ENCODE measurements at places on chromosomes 7 and 10.

- DNase-seq: peak; percentile 65
- peaks cover 14% of the 10 kb centered on the region for H3K36me3 ChIP-seq
- no peak overlapping the region for H3K27ac ChIP-seq
- H3K27me3 ChIP-seq: no peaks in the 10 kb centered on the region
- peaks cover 2% of the 10 kb centered on the region for H3K4me1 ChIP-seq
- no peak overlapping the region for H3K4me3 ChIP-seq
Observed at GRCh38 chr10:70433581-70434280, 7.8 kb downstream of the NODAL start.

DNA sequence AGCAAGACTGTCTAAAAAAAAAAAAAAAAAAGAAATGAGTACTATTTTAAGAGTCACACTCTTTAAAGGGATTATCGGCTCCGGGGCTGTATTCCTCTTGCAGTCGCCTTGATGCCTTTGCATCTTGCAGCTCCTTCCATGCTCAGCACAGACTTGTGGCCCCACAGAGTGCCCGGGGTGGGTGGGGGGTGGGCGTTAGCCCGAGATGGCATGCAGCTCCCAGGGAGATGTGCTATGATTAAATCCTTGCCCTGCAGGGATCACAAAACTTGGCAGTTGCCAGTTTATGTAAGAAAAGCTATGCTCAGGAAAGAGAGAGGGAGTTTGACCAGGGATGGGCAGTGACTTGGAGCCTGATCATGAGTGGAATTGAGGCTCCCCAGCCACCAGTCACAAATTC, 81.9 kb downstream of the CCDC3 start:
- no peaks in the 10 kb centered on the region for H3K36me3 ChIP-seq
- no peak for DNase-seq
- no peak overlapping the region for H3K27ac ChIP-seq
- no peaks in the 10 kb centered on the region for H3K27me3 ChIP-seq
- no peak overlapping the region for H3K4me3 ChIP-seq
- H3K4me1 ChIP-seq: no peaks in the 10 kb centered on the region

- no peaks in the 10 kb centered on the region for H3K4me1 ChIP-seq
- H3K4me3 ChIP-seq: no peak overlapping the region
- H3K27me3 ChIP-seq: no peaks in the 10 kb centered on the region
- no peak overlapping the region for H3K27ac ChIP-seq
Observed at GRCh38 chr7:37065779-37066271, 341.5 kb upstream of the AOAH start.

DNA sequence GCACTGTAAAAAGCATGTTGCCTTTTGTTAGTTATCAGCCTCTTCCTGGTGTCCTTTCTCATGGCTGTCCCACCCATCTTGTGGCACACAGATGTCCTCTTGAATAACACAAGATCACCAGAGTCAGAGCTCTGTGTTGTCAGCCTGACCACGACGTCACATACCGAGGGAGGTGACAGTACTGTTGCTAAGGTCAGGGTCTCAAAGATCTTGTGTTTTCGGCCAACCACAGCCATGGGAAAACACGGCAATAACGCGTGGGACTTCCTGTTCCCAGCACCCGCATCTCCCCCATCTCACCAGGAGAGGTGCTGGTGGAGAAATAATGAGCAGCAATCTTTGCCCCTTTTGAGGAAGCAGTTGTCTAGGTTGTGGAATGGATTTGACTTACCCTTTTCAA, 40.4 kb downstream of the NPVF start:
- no peak overlapping the region for H3K27ac ChIP-seq
- DNase-seq: peak; percentile 26
- H3K27me3 ChIP-seq: no peaks in the 10 kb centered on the region
- no peaks in the 10 kb centered on the region for H3K4me1 ChIP-seq
- H3K36me3 ChIP-seq: no peaks in the 10 kb centered on the region

GRCh38 chr7:37037286-37037685, 313.0 kb upstream of the AOAH start:
- H3K27ac ChIP-seq: no peak overlapping the region
- no peaks in the 10 kb centered on the region for H3K27me3 ChIP-seq
- no peak for DNase-seq
- peaks cover 9% of the 10 kb centered on the region for H3K4me1 ChIP-seq
- H3K36me3 ChIP-seq: no peaks in the 10 kb centered on the region

GRCh38 chr10:124603376-124604213, 140.6 kb downstream of the FAM53B start:
- H3K4me1 ChIP-seq: no peaks in the 10 kb centered on the region
- no peak for DNase-seq
- no peak overlapping the region for H3K4me3 ChIP-seq

GRCh38 chr7:143455942-143456341, 12.7 kb downstream of the TAS2R60 start:
- no peak overlapping the region for H3K4me3 ChIP-seq
- no peaks in the 10 kb centered on the region for H3K27me3 ChIP-seq
- no peaks in the 10 kb centered on the region for H3K36me3 ChIP-seq
- H3K27ac ChIP-seq: no peak overlapping the region

GRCh38 chr10:34629084-34629483, 186.0 kb downstream of the PARD3 start:
- no peak for DNase-seq
- H3K4me3 ChIP-seq: no peak overlapping the region
- H3K27ac ChIP-seq: no peak overlapping the region

DNA sequence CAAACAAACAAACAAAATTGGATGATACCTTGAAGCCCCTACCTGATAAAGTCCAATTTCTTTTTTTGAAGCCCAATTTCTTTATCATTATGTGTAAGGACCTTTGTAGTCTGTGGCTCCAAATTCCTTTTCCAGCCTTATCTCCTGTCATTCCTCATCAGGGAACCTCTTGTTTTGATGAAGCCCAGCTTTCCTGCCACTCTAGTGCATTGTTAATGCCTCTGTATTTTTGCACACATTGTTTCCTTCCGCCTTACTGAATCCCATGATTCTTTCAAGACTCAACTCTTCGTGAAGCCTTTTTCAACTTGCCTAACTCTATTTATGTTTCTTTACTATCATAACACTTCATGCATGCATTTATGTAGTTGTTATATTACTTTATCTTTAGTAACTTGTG, 3.3 kb downstream of the FBH1 start:
- H3K4me3 ChIP-seq: no peak overlapping the region
- peaks cover 24% of the 10 kb centered on the region for H3K36me3 ChIP-seq
- no peak overlapping the region for H3K27ac ChIP-seq
- DNase-seq: no peak
- peaks cover 11% of the 10 kb centered on the region for H3K4me1 ChIP-seq

DNA sequence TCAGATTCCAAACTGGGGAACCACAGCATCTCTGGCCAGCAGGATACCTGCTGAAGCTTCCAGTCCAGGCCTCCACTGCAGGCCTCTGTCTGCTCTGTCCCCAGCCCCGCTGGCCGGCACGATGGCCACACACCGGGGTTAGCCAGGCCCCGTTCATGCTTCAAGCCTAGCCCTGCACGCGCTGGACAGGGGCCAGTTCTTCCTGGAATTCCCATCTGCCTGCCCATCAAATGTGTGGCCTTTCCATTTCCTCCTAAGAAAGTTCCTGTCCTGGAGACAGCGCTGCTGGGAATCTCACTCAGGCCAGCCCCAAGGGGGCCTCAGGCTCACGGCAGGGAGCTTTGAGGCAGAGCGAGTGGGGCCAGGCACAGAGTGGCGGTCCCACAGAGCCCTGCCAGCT, 18.0 kb downstream of the SH2B2 start:
- H3K4me3 ChIP-seq: no peak overlapping the region
- H3K4me1 ChIP-seq: peaks cover 8% of the 10 kb centered on the region
- H3K27ac ChIP-seq: no peak overlapping the region
- H3K36me3 ChIP-seq: peaks cover 34% of the 10 kb centered on the region

DNA sequence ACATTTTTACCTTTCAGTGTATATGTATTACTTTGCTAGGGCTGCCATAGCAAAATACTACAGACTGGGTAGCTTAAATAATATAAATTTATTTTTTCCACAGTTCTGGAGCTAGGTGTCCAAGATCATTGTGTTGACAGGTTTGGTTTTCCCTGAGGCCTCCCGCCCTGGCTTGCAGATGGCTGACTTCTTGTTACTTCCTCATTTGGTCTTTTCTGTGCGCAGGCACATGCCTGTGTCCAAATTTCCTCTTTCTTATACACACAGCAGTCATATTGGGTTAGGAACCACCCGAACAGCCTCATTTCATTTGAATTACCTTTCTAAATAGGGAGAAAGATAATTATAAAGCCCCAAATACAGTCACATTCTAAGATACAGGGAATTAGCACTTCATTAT, 521.6 kb upstream of the SORCS1 start:
- DNase-seq: no peak
- H3K36me3 ChIP-seq: no peaks in the 10 kb centered on the region
- no peaks in the 10 kb centered on the region for H3K4me1 ChIP-seq
- H3K4me3 ChIP-seq: no peak overlapping the region
- H3K27ac ChIP-seq: no peak overlapping the region
- H3K27me3 ChIP-seq: no peaks in the 10 kb centered on the region

GRCh38 chr10:10788761-10789160, 228.9 kb upstream of the CELF2 start:
- no peaks in the 10 kb centered on the region for H3K36me3 ChIP-seq
- H3K27me3 ChIP-seq: no peaks in the 10 kb centered on the region
- DNase-seq: no peak
- peaks cover 3% of the 10 kb centered on the region for H3K4me1 ChIP-seq

GRCh38 chr10:110636932-110637557, 7.1 kb upstream of the RBM20 start:
- H3K27ac ChIP-seq: no peak overlapping the region
- no peaks in the 10 kb centered on the region for H3K36me3 ChIP-seq
- no peaks in the 10 kb centered on the region for H3K4me1 ChIP-seq
- DNase-seq: no peak
- H3K4me3 ChIP-seq: no peak overlapping the region
- no peaks in the 10 kb centered on the region for H3K27me3 ChIP-seq

DNA sequence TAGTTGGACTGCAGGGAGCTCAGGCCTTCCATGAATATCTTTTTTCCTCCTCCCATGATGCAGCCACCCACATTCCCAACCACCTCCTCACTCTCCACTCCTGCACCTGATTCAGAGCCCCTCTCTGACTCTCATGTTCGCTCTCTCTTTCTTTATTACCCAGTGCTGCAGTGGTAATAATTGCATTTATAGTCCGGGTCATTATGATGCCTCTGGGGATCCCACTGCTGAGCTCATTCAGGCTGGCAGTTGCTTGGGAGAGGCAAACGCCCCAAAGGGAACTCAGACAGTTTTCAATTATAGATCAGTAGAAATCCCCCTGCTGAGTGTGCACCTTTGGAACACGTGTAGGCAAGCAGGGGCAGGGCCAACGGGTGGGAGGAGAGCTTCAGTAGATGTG, 953.0 kb downstream of the GRID1 start:
- no peak overlapping the region for H3K4me3 ChIP-seq
- H3K27ac ChIP-seq: no peak overlapping the region
- no peaks in the 10 kb centered on the region for H3K27me3 ChIP-seq
- DNase-seq: no peak

DNA sequence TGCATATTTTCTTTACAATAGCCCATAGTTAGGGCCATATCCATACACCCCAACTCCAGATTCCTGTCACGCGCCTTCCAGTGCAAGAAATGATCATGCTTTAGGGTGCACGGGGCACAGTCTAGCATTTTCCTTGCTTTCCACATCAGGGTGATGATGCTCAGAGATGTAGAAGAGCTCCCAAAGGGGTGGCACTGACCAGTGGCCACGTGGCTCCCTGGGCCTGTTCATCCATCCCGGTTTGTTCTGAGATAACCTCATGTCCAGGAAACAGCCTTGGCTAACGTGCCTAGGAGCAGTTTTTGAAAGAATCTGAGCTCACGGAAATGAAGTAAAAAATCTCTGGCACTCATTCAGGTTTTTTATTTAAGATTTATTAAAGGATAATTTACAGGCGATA, 139.3 kb downstream of the GALNT17 start:
- DNase-seq: no peak
- no peaks in the 10 kb centered on the region for H3K4me1 ChIP-seq
- no peak overlapping the region for H3K4me3 ChIP-seq
- no peak overlapping the region for H3K27ac ChIP-seq
- no peaks in the 10 kb centered on the region for H3K36me3 ChIP-seq

DNA sequence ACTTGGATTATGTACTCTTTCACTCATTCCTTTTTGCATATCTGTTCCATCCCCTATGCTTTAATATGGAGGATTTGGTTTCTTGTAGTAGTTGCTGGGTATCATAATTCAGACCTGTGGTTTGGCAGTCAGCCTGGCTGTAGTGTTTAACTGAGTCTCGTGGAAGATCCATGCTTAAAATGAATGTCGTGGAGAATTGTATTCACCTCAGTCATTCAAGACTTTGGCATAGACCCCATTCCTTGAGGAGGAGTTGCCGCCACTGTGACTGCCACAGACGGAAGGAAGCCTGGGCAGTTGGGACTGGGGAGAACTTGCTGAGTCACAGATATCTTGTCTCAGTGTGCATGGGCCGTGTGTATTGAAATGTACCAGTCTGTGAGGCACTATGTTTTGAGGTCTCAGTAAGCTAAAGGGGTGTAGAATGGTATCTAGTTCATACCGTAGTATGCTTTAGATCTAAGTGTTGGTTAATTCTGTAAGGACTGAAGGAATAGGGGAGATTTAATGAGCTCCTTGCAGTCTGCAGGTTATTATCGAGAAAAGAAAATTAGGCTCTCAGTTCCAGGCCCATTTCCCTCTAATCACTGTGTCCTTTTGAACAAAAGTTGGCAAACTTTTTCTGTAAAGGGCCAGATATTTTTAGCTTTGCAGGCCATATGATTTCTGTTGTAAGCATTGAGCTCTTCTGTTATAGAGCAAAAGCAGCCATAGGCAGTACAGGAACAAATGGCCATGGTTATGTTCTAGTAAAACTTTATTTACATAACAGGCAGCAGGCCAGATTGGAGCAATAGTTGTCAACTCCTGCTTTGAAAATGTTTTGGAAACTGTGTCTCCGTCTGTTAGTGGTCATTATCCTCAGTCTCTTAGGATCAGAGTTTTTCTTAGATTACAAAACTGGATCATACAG, 76.8 kb downstream of the TPST1 start:
- DNase-seq: no peak
- H3K27ac ChIP-seq: no peak overlapping the region
- H3K4me1 ChIP-seq: no peaks in the 10 kb centered on the region

DNA sequence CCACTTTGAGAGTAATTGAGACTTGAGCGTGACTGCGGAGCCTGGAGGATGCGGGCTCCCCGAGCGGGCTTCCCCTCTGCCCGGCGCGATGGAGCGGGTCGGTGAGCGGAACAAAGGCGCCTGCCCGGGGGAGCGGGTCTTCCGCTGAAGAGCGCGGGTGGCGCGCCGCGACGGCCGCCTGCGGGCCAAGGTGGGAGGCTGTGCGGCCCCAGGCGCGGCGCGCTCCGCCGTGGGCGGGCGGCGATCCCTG, at the start of gene GALNT17:
Gene GALNT17, plus strand, starts transcription at position 18 of the 250 bp plus-strand sequence.
- H3K27me3 ChIP-seq: peaks cover 19% of the 10 kb centered on the region
- no peak for DNase-seq
- no peaks in the 10 kb centered on the region for H3K36me3 ChIP-seq
- H3K4me1 ChIP-seq: peaks cover 5% of the 10 kb centered on the region
- no peak within 1 kb of the TSS for H3K27ac ChIP-seq

GRCh38 chr7:141181812-141182211, 107.9 kb downstream of the TMEM178B start:
- DNase-seq: no peak
- H3K4me1 ChIP-seq: no peaks in the 10 kb centered on the region
- H3K36me3 ChIP-seq: no peaks in the 10 kb centered on the region
- H3K4me3 ChIP-seq: no peak overlapping the region

GRCh38 chr10:19819419-19820033, 3.3 kb downstream of the PLXDC2 start:
- H3K36me3 ChIP-seq: no peaks in the 10 kb centered on the region
- no peak overlapping the region for H3K27ac ChIP-seq
- no peak overlapping the region for H3K4me3 ChIP-seq
- no peaks in the 10 kb centered on the region for H3K27me3 ChIP-seq
- DNase-seq: peak; percentile 59

- H3K4me3 ChIP-seq: no peak overlapping the region
- no peaks in the 10 kb centered on the region for H3K4me1 ChIP-seq
- no peaks in the 10 kb centered on the region for H3K27me3 ChIP-seq
Observed at GRCh38 chr7:123348690-123349089, 148.9 kb upstream of the SLC13A1 start.

Measured in trophoblast cell (in vitro differentiated cells and primary cell).